ENCODE measurements at places on chromosomes 1 and 21. TPM values are rescaled to one million over a fixed set of nuclear protein-coding genes. Genes with fewer than 3 reads are reported as not detected.

Gene AGMAT
- total RNA-seq: 0.25 TPM

Gene KIF2C
- total RNA-seq: 2.2 TPM

Gene HSF2BP
- 2.2 TPM for total RNA-seq

Gene CD1B
- not detected for total RNA-seq

Gene CFAP57
- total RNA-seq: 0.74 TPM

Gene LINGO4
- not detected for total RNA-seq

Gene LENEP
- total RNA-seq: not detected

Gene ADORA3
- total RNA-seq: 0.74 TPM

Gene DYRK3
- total RNA-seq: 12.8 TPM

Gene CA14
- total RNA-seq: 1.7 TPM

Gene EDARADD
- total RNA-seq: 3.4 TPM

Gene ERICH3
- total RNA-seq: 15.0 TPM

Gene GUCA2A
- not detected for total RNA-seq

Gene OR2G6
- not detected for total RNA-seq

Gene SLC5A9
- not detected for total RNA-seq

Gene SPRR2A
- total RNA-seq: not detected

Gene OR2L13
- total RNA-seq: 0.74 TPM

Gene C8A
- not detected for total RNA-seq

Gene MARK1
- 55.8 TPM for total RNA-seq

Gene FRRS1
- 1.5 TPM for total RNA-seq

Gene FOXJ3
- 54.8 TPM for total RNA-seq

Gene RBBP4
- total RNA-seq: 186 TPM

Gene NR5A2
- 0.25 TPM for total RNA-seq

Gene ANKRD35
- 1.7 TPM for total RNA-seq

Gene ATP6V1G3
- not detected for total RNA-seq

Gene PRKAA2
- total RNA-seq: 29.5 TPM

Gene PCAT6
- total RNA-seq: not detected

Gene CRYBG2
- total RNA-seq: 1.5 TPM

Gene CERS2
- 21.4 TPM for total RNA-seq

Gene HSD11B1
- 0.25 TPM for total RNA-seq

Gene CFHR5
- total RNA-seq: not detected

Gene DCST1
- total RNA-seq: 0.25 TPM

Gene TMCO2
- total RNA-seq: not detected

Gene SPOCD1
- total RNA-seq: not detected

Gene FAM110D
- 0.49 TPM for total RNA-seq

Gene CHODL
- total RNA-seq: 2.0 TPM

Gene RAB3B
- 12.5 TPM for total RNA-seq

Gene PPFIA4
- total RNA-seq: 12.3 TPM

Gene SCP2
- 59.0 TPM for total RNA-seq

Gene MIXL1
- total RNA-seq: 0.25 TPM

Gene CRABP2
- total RNA-seq: 7.1 TPM

Gene PKP1
- total RNA-seq: 0.25 TPM

Gene HES3
- total RNA-seq: not detected

Gene SRSF10
- total RNA-seq: 82.1 TPM

Gene CHAF1B
- 2.0 TPM for total RNA-seq

Gene TRPM2
- total RNA-seq: 2.0 TPM

Gene HNRNPCL4
- not detected for total RNA-seq

Gene PTGS2
- 2.5 TPM for total RNA-seq

Gene SPATA46
- total RNA-seq: not detected

Gene IGSF3
- 118 TPM for total RNA-seq

Gene CR1L
- total RNA-seq: not detected

Gene SEC16B
- 2.5 TPM for total RNA-seq

Gene MYOM3
- total RNA-seq: under 0.01 TPM

Gene LCE2C
- not detected for total RNA-seq

Gene KCNQ4
- 1.2 TPM for total RNA-seq

Gene ZYG11A
- total RNA-seq: 0.25 TPM

Gene S100A8
- total RNA-seq: 7.1 TPM

Gene TRIM67
- total RNA-seq: 46.7 TPM

Data from temporal lobe (tissue), 4 donors.